ENCODE measurements at places on chromosomes 5 and 9.

GRCh38 chr5:156200938-156201787 is 125.8 kb upstream of the SGCD start:
- DNase-seq = no peak

DNA sequence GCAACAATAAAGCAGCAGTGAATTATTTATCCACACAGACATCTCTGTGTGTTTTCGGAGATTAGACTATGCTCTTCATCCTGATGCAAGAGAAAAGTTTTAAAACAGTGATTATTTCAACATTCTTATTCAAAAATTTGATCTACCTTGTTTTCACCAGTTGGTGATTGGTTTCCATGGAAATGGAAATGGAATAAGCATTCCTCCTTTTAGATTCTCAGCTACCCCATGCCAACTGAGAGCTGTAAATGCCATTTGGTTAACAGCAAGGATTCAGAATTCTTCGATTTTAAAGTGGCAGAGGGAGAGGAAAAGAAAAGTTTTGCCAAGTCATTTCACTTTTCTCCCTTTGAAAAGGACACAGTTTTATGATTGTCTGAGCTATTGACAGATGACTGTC is 154.7 kb downstream of the PCSK5 start:
- DNase-seq = no peak

- no peak for DNase-seq
Measured at GRCh38 chr5:151601391-151601790, 10.3 kb upstream of the FAT2 start.

DNA sequence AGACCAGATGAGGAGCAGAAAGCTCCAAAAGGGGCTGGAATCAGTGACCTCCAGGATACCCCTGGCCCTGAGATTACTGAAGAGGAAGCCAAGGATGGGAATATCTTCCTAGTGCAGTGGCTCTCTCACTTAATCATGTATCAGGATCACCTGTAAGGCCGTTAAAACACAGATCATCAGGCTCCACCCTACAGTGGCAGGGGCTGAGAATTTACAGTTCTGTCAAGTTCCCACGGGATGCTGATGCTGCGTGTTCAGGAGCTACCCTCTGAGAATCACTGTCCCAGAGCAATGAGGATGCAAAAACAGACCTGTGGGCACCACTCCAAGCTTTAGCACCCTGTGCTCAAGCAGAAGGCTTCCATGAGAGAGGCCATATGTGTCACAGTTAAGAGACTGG is 291.9 kb downstream of the ASTN2 start:
- DNase-seq = no peak

- no peak for DNase-seq
Measured at GRCh38 chr5:13536933-13537332, 407.6 kb downstream of the DNAH5 start.

- no peak for DNase-seq
Measured at GRCh38 chr5:172529896-172530295, 75.6 kb upstream of the SH3PXD2B start.

DNA sequence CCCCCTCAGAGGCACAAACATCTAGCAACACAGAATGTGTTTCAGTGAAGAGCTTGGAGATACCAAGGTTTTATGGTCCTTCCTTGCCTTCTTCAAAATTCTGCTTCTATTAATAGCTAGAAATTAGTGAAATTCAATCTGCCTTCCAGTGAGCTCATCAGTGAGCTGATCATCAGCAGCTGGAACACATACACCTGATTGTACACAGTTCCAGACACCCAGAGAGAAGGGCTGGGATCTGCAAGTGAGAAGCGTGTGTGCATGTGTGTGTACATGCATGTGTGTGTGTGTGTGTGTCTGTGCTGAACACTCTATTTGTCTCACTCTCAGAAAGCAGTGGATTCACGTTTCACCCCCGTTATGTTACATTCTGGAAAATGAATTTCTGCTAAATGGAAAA is 28.5 kb downstream of the CFAP90 start:
- no peak for DNase-seq

- no peak for DNase-seq
Measured at GRCh38 chr9:83130541-83130940, 67.6 kb upstream of the RASEF start.

DNA sequence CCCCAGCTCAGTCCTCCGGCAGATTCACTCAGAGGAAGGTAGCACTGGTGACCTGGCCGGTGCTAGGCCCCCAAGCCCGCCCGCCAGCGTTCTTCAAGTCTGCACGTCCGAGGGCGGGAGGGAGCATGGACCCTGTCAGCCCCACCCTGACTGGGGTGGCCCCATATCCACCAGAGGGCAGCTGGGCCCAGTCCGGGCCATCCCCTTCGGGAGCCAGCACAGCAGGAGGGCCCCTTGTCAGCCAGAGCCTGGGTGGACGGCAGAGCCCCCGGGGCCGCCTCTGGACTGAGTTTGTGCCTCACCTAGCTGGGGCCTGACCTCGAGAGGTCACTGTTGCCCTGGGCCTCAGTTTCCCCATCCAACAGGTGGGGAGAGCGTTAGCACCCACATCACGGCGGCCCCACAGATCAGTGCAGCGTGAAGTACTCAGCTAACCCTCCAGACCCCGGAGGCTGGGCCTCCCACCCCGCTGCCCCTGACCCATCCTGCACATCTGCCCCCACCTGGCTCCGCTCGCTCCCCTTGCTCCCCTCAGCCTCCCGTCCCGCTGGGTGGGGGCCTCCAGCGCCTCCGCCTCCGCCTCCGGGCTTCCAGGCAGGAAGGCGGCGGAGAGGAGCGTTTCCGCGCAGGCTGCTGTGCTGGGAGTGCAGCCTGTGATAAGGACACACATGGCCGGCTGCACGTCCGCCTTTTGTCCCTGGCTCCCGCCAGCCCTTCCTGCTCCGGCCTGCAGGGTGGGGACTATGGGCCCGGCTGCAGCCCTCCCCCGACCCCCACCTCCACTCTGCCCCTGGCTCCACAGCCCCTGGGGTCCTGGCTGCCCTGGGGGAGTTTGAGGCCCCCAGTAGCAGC is 16.6 kb upstream of the EGFL7 start:
- DNase-seq = no peak

DNA sequence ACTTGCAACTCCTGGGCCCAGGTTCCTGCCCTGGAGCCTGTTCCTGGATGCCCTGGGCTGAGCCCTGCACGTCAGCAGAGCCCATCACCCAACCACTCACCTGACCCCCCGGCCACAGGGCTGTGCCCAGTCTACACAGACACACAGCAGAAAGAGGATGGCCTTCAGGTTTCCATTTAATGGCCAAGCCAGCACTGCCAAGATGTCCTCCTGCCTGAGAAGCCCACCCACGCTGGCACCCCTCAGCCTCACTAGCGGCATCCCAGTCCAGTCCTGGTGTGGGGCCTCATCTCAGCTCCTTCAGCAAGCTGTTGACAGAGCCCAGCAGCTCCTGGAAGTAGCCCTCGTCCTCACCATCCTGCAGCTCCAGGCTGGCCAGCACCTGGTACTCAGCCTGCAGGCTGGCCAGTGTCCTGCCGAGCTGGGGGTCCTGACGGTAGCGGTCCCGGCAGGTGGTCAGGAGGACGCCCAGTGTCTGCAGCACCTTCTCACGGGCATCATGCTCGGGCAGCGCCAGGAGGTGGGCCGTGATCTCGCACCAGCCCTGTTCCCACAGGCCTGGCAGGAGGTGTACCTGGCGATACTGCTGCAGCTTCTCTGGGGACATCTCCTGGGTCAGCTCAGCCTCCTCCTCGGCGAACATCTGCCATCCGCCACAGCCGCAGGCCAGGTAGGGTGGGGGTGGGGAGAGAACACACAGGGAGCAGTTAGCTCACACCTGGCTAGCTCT is 71.9 kb upstream of the LRRTM2 start:
- no peak for DNase-seq

DNA sequence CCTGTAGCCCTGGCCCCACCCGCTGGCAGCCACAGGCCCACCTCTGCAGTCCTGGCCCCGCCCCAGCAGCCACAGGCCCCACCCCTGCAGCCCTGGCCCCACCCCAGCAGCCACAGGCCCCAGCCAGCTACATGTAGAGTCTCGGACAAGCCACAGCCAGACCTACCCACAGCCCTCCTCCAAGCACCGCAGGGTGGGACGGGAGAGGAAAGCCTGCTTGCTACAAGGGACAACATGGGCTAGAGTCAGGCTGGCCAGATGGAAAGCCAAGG is 49.5 kb upstream of the SARDH start:
- peak; percentile 29 for DNase-seq

DNA sequence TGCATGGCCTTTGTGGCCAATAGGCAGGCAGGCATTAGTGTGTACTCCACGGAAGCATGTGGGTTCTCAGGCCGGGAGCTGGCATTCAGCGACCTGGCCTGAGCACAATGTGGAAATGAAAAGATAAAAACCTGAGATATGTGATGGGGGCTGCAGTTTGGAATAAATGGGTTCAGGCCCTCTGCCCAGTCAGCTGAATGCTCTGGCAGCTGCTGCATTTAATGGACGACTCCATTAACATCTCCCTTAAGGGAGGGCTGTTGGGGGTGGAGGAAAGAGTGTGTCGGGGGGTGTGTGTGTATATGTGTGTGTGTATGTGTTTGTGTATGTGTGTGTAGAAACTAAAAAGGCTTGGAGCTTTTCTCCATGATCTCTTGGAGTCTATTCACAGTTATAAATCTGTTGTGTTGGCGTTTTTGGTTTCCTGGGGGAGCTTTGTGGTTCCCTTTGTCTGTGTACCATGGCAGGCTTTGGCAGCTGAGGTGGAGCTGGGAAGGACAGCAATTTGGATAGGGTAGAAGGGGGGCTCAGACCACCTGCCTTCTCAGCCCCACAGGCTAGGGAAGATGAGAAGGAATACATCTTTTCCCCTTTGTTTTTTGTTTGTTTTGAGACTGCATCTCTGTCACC is 27.3 kb upstream of the HSPA9 start:
- DNase-seq = no peak

DNA sequence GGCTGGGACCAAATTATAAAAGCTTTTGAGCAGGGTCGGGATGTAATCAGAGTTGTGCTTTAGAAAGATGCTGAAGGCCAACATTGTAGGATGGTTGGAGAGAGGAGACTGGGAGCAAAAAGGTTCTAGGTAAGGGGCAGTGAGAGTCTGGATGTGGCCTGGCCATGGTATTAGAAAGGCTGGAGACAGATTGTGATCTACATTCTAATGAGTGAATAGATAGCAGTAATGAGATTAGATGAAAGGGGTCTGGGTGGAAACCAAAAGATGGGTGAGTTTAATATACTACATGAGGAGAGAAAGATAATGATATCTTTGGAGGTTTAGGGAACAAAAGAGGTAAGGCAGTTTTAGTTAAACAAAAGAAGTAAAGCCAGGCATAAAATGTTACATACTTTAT is 88.8 kb upstream of the SH3GL2 start:
- no peak for DNase-seq

DNA sequence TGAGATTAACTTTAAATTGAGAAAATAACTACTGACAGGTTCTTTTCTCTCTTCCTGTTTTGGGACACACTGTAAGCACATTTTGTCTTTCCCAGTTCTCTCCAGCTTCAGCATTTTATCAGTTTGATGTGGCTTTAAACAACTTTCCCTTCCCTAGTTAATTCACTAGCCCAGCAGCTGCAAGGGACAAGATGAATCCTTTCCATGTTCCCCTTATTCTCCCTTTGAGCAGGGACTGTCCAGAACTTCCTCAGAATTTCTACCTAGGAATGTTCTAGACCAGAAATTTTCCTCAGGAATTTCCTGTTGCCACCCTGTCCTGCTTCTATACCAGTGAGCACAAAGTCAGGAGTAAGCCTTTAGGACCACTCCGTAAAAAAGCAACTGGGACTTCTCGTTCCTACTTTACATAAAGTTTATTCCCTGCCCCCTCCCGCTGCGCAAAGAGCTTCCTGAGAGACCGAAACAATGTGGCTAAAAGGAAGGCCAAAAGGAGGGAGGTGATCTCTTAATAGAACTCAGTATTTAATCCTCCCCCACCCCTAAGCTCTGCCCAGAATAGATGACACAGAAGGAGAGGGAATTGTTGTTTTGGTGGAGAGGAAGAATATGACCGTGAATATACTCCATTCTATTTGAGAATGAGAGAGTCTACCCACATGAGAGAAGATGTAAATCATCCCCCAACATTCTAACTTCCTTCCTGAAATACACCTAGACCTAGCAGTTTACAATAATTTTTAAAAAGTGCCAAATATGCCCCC is 61.9 kb downstream of the GLIS3 start:
- peak; percentile 47 for DNase-seq

DNA sequence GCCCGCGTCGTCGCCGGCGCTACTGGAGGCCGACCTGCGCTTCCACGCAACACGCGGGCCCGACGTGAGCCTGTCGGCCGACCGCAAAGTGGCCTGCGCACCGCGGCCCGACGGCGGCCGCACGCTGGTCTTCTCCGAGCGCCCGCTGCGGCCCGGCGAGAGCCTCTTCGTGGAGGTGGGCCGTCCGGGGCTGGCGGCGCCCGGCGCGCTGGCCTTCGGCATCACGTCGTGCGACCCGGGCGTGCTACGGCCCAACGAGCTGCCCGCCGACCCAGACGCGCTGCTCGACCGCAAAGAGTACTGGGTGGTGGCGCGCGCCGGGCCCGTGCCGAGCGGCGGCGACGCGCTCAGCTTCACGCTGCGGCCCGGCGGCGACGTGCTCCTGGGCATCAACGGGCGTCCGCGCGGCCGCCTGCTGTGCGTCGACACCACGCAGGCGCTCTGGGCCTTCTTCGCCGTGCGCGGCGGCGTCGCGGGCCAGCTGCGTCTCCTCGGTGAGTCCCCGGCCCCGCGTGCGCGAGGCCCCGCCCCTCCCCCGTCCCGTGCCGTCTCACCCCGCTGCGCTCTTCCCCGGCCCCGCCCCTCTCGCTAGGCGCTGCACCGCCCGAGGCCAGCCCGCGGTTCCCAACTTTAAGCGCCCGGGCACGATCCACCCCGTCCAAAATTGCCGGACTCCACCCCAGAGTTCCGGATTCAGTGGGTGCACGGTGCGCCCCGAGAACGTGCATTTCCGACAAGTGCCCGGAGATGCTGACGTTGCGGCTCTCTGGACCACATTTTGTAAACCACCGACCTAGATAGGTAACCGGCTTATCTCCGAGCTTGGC is 42.8 kb downstream of the NEURL1B start:
- DNase-seq = no peak

- no peak for DNase-seq
Measured at GRCh38 chr9:79630521-79631403, 59.0 kb downstream of the TLE4 start.

GRCh38 chr5:178564811-178565550 is 25.2 kb downstream of the COL23A1 start:
- DNase-seq = no peak

DNA sequence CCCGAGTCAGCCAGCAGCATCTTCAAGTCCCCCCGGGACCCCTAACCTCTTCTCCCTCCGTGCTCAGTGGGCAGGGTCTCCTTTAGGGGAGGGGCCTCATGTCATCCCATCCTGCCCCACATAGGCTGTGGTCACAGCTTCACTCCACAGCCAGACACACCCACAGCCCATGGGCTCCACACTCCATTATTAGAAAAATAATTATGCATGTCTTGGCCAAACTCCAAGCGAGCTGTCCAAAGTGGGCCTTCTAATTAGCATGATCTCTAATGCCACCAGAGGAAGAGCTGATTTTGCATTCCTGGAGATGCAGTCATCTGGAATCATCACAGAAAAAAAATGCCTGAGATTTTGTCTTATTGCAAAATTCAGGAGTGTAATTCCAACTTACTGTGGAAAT is 418.2 kb downstream of the IRX2 start:
- DNase-seq = no peak

Data from globus pallidus (tissue), 1 donor.